ENCODE measurements at places on chromosomes 4 and X. TPM values are rescaled to one million over a fixed set of nuclear protein-coding genes. Genes with fewer than 3 reads are reported as not detected.

Gene CSAG1
- not detected for total RNA-seq

Gene SERPINA7
- total RNA-seq = not detected

Gene CXCL6
- 0.28 TPM for total RNA-seq

Gene NSUN7
- 1.1 TPM for total RNA-seq

Gene FAM13A
- total RNA-seq = 16.1 TPM

Gene OTUD4
- 44.2 TPM for total RNA-seq

Gene CTAG2
- total RNA-seq = not detected

Gene PALLD
- total RNA-seq = 44.1 TPM

Gene HTR2C
- not detected for total RNA-seq

Gene HPGDS
- total RNA-seq = not detected

Gene TIGD4
- total RNA-seq = 0.41 TPM

Gene ADH1B
- total RNA-seq = not detected

Gene NUP54
- 43.3 TPM for total RNA-seq

Gene SPACA5
- total RNA-seq = not detected

DNA sequence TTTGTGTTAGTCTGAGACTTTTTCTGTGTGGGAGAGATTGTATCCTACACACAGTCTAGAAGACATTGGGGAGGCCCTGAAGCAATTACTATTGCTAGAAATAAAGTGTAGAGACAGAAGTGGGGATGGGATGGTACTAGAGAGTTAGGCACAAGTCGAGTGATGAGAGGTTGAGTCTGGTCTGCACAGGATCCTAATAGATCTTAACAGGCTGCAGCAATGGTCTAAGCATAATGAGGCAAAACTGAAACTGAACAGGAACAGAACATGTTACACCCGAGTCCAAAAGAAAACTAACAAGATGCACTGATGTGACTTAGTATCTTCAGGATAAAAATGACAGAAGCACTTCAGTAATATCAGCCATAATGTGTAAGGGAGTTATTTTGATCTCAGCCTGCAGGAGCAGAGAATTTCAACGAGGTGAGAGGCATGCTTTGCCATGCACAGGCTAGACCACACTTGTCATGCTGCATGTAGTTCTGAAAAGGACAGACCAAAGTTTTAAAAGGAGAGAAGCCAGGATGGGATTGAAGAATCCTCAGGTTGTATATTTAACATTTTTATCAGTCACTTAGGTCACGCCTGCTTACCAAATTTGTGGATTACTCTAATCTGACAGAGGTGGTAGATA lies 205.8 kb upstream of the BOD1L1 start:
- no peaks in the 10 kb centered on the region for H3K36me3 ChIP-seq
- no peaks in the 10 kb centered on the region for H3K4me1 ChIP-seq
- H3K4me3 ChIP-seq = no peak overlapping the region
- H3K27me3 ChIP-seq = no peaks in the 10 kb centered on the region
- no peak for DNase-seq

GRCh38 chrX:65635378-65635777 lies 32.1 kb upstream of the MSN start:
- H3K4me3 ChIP-seq = no peak overlapping the region
- no peaks in the 10 kb centered on the region for H3K36me3 ChIP-seq
- H3K27ac ChIP-seq = no peak overlapping the region
- H3K4me1 ChIP-seq = no peaks in the 10 kb centered on the region

- DNase-seq = peak; percentile 4
- H3K27ac ChIP-seq = no peak overlapping the region
- no peaks in the 10 kb centered on the region for H3K4me1 ChIP-seq
- no peak overlapping the region for H3K4me3 ChIP-seq
- no peaks in the 10 kb centered on the region for H3K36me3 ChIP-seq
These were observed 417.4 kb downstream of the SPOCK3 start for GRCh38 chr4:166816890-166817289.

GRCh38 chr4:182062458-182062857 lies 180.7 kb upstream of the TENM3 start:
- H3K36me3 ChIP-seq = no peaks in the 10 kb centered on the region
- DNase-seq = no peak
- H3K27ac ChIP-seq = no peak overlapping the region
- H3K4me3 ChIP-seq = no peak overlapping the region

- no peak for DNase-seq
- H3K4me3 ChIP-seq = no peak overlapping the region
- no peaks in the 10 kb centered on the region for H3K4me1 ChIP-seq
- H3K27me3 ChIP-seq = no peaks in the 10 kb centered on the region
- H3K36me3 ChIP-seq = no peaks in the 10 kb centered on the region
- H3K27ac ChIP-seq = no peak overlapping the region
These were observed 337.6 kb downstream of the HNRNPD start for GRCh38 chr4:82036181-82036580.

- no peaks in the 10 kb centered on the region for H3K36me3 ChIP-seq
- no peaks in the 10 kb centered on the region for H3K4me1 ChIP-seq
- DNase-seq = no peak
These were observed 96.7 kb upstream of the MXRA5 start for GRCh38 chrX:3443184-3443583.

DNA sequence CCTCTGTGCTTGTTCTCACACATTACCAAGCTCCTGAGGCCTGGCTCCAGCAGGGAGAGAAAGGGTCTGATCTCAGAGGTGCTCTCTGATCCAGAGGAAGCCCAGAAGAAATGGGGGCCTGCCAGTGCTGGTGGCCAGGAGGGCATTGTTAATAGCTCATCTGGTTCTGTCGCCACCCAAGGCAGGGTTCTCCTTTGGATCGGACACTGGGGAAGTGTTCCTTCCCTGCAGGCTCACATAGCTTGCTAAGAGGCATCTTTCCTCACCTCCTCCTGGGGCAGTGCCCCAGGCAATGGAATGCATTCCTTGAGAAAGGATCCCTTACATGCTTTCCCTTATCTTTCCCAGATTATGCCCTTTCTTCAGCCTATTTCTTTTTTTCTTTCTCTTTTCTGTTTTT lies 53.8 kb downstream of the RBM47 start:
- H3K27ac ChIP-seq = no peak overlapping the region
- H3K36me3 ChIP-seq = no peaks in the 10 kb centered on the region
- H3K4me1 ChIP-seq = no peaks in the 10 kb centered on the region
- no peak for DNase-seq

- DNase-seq = no peak
- H3K27ac ChIP-seq = no peak overlapping the region
- H3K36me3 ChIP-seq = no peaks in the 10 kb centered on the region
- H3K27me3 ChIP-seq = no peaks in the 10 kb centered on the region
- no peaks in the 10 kb centered on the region for H3K4me1 ChIP-seq
- H3K4me3 ChIP-seq = no peak overlapping the region
These were observed 55.7 kb downstream of the ANTXR2 start for GRCh38 chr4:80017125-80017854.

DNA sequence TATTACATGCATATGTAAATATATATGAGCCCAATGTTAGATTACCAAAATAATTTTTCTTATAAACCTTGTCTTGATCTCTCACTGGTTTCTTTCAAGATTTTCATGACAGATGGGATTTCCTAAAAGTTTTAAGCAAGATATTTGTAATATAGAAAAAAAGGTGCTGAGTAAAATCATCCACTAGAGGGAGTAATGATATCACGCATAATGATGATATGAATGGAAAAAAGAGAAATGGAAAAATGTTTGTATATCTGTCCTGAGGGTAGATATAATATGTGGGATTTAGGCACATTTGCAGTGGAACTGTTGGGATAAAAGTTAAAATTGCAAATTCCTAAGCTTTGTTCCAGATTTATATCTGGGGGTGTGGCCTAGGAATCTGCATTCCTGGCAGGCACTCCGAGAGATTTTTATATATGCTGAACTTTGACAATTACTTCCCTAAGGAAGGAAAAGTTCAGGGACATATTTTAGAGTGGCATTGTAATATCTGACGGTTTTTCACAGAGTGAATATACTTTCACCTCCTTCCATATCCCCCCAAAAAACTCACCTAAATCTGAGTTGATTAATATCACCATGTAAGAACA lies 60.5 kb downstream of the TMA16 start:
- no peak overlapping the region for H3K27ac ChIP-seq
- peaks cover 15% of the 10 kb centered on the region for H3K4me1 ChIP-seq
- no peaks in the 10 kb centered on the region for H3K27me3 ChIP-seq
- H3K4me3 ChIP-seq = no peak overlapping the region
- DNase-seq = peak; percentile 65
- no peaks in the 10 kb centered on the region for H3K36me3 ChIP-seq

DNA sequence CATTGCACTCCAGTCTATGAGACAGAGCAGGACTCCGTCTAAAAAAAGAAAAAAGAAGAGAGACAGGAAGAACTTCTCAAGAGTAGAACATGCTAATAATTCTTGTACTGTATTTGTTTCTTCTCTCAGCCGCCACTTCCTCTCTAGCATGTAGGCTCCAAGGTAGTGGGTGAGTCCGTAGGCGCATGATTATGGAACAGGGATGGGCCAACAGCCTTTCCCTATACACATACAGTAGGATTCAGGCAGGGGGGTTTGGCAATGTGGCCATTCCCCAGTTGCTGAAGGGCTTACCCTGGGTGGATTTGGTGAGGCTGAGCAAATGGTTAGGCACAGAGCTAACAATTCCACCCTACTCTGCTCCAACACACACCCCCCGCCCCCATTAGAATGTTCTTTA lies 35.0 kb upstream of the APLN start:
- H3K4me1 ChIP-seq = no peaks in the 10 kb centered on the region
- H3K27me3 ChIP-seq = no peaks in the 10 kb centered on the region
- H3K36me3 ChIP-seq = no peaks in the 10 kb centered on the region
- DNase-seq = no peak
- no peak overlapping the region for H3K27ac ChIP-seq

- no peak for DNase-seq
- no peaks in the 10 kb centered on the region for H3K27me3 ChIP-seq
- H3K4me3 ChIP-seq = no peak overlapping the region
These were observed 87.8 kb upstream of the FAM241A start for GRCh38 chr4:112057470-112057869.

- no peaks in the 10 kb centered on the region for H3K36me3 ChIP-seq
- H3K27me3 ChIP-seq = no peaks in the 10 kb centered on the region
- DNase-seq = no peak
- no peak overlapping the region for H3K27ac ChIP-seq
- peaks cover 14% of the 10 kb centered on the region for H3K4me1 ChIP-seq
These were observed 126.4 kb upstream of the NOCT start for GRCh38 chr4:138889216-138889615.

- H3K27ac ChIP-seq = peak overlapping the region; percentile 89
- peak; percentile 83 for DNase-seq
- peaks cover 9% of the 10 kb centered on the region for H3K36me3 ChIP-seq
- H3K4me1 ChIP-seq = peaks cover 46% of the 10 kb centered on the region
- no peaks in the 10 kb centered on the region for H3K27me3 ChIP-seq
These were observed 43.5 kb downstream of the CLCN3 start for GRCh38 chr4:169663831-169664230.

DNA sequence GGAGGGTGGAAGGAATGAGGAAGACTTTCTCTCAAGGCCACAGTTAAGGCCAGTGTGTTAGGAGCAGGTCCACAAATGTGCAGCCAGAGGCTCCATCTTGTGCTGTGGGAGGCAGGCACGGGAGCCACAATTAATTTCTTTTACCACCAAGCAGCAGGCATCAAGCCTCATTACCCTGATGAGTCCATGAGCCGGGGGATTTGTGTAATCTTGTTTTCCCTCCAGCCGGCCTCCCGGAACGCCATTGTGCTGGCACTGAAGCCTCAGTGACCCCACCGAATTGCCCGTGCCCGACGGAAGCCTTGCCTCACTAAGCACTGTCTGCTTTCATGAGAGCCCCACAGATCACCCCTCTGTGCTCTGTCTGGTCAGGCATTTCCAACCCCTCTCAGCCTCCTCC lies 154.7 kb upstream of the STX18 start:
- no peak for DNase-seq
- no peak overlapping the region for H3K4me3 ChIP-seq
- H3K27me3 ChIP-seq = no peaks in the 10 kb centered on the region
- H3K4me1 ChIP-seq = no peaks in the 10 kb centered on the region

DNA sequence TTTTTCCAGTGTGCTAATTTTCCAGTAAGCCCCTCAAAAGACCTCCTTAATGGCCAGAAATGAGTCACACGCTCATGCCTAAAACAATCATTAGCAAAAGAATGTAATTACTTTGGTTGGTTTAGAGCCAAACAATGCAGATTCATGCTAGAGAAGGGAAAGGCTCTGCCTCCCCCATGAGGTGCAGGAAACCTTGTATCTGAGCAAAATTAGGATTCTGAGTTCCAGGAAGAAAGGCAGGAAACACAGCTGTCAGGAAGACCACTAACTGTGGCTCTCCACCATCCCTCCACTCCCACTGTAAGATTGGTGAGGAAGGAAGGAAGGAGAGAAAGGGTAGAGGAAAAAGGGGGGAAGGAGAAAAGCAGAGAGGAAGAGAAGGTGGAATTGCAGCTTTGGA lies 104.9 kb upstream of the DHX15 start:
- no peak overlapping the region for H3K4me3 ChIP-seq
- no peaks in the 10 kb centered on the region for H3K36me3 ChIP-seq

DNA sequence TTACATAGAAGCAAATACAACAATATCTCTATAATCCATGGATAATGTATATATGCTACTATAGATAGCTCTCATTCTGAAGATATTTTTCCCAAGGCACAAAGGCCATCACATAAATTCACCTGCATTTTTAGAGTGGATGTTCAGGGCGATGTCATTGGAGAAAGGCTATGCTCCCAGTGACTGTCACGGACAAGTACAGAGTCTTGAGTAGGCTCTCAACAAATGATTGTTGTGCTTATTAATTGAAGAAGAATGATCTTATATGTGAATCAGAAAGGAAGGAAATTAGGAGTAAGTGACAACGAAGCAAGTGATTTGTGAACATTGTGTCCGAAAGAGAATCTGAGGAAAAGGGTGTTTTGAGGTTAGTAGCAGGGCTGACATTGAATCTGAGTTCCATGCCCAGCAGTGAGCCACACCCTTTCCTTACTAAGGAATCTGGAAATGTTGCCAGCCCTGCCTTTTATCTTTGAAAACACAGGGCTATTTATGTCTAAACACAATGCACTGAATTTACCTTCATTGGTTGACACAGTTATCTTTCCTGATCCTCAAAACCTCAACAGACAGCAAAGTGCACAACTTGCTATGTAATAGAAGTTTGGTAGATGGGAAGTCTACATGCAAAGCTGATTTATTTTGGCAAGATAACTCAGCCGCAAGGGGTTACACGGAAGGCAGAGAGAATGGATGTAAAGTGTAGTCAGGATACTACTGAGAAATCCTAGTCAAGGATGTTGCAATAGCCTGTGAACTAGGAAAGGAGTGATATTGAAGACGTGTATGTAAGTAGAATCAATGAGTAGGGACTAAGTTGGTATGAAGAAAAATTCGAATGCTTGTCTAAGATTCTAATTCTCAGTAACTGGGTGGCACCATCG lies 50.4 kb downstream of the SORBS2 start:
- no peaks in the 10 kb centered on the region for H3K4me1 ChIP-seq
- H3K4me3 ChIP-seq = no peak overlapping the region
- no peak overlapping the region for H3K27ac ChIP-seq
- DNase-seq = no peak

Measured in A673 (cell line).